ENCODE measurements at places on chromosomes 5 and 9.

DNA sequence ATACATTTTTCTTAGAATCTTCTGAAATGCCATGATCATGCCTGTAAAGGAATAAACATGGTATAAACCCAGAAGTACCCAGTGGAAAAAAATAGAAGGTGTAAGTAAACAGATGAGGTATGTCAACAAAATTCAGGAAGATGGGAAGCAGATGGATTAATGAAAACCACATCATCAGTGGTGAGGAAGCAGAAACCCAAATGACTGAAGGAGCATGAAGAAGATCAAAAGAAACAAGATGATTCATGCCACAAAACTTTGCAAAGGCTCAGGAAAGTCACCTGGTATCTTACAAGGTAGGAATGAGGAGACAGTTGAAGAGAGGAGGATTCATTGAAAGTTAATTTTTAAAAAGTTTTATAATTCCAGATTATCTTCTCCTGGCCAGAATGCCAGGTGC, 132.8 kb upstream of the PAPPA start:
- DNase-seq, result no peak

DNA sequence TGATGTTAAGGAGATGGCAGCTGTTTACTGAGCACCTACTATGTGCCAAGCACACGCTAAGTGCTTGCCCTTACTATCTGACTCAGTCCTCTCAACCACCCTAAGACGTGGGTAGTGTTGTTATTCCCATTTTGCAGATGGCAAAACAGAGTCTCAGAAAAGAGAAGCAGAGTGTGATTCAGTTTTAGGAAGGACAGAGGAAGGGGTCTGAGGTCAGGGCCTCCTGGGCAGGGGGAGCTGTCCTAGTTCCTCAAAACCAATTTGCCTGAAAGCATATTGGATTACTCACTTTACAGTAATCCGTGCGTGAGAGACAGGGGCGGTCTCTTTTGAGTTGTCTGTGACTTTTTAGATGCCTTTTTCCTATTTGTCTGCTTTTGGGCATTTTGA, 23.2 kb downstream of the DNM1 start:
- no peak for DNase-seq

GRCh38 chr5:118249386-118249785, 739.0 kb downstream of the DTWD2 start:
- DNase-seq, result no peak

GRCh38 chr9:90724880-90725279, 76.7 kb upstream of the SYK start:
- DNase-seq, result no peak

GRCh38 chr5:113361701-113362100, 73.1 kb downstream of the TSSK1B start:
- no peak for DNase-seq

GRCh38 chr9:112174965-112175795, at the start of gene SUSD1:
Gene SUSD1, minus strand, starts transcription at chr9:112175297. Its CDS starts 62 bp downstream, at chr9:112175235.
- no peak for DNase-seq

GRCh38 chr9:77945798-77946197, 85.8 kb downstream of the GNAQ start:
- DNase-seq, result no peak

- DNase-seq, result no peak
Measured at GRCh38 chr5:33162057-33162456, 278.7 kb upstream of the TARS1 start.

DNA sequence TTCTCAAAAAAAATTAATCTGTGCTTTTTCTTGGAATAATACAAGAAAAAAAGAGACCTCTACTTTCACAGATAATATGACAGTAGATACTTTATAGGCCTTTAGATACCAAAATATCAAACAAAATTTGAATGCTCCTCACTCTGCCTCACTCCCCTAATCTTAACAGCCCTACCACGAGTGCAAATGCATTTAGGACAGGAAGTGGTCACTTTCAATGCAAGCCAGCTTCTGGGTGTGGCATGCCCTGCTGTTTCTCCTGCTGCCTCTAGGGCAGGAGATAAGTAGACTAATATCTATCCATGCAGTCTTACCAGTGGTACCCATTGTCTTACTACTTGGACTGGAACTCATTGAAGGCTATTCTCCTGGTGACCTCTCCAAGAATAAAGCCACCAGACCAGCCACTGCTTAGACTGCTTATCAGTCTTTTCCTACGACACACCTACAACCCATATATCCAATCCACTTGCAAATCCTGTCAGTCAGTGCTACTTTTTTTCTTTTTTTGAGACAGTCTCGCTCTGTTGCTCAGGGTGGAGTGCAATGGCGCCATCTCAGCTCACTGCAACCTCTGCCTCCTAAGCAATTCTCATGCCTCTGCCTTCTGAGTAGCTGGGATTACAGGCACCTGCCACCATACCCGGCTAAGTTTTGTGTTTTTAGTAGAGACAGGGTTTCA, 23.0 kb downstream of the FRRS1L start:
- no peak for DNase-seq

DNA sequence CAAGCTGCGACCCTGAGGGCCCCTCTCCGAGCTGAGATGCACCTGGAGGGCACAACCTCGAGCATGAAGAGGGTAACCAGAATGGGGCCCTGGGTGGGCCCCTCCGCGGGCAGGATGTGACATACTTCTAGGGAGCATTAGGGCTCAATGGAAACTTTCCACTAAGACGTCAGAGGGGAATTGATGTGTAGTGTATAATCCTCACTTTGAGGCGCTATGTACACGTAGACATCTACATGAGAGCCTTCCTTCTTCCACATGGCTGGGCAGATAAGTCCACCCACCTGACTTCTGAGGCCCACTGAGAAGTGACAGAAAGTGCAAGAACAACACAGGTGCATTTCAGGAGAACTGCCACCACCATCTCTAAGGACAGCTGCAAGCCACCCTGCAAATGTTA, 61.0 kb downstream of the DAP start:
- DNase-seq, result no peak

DNA sequence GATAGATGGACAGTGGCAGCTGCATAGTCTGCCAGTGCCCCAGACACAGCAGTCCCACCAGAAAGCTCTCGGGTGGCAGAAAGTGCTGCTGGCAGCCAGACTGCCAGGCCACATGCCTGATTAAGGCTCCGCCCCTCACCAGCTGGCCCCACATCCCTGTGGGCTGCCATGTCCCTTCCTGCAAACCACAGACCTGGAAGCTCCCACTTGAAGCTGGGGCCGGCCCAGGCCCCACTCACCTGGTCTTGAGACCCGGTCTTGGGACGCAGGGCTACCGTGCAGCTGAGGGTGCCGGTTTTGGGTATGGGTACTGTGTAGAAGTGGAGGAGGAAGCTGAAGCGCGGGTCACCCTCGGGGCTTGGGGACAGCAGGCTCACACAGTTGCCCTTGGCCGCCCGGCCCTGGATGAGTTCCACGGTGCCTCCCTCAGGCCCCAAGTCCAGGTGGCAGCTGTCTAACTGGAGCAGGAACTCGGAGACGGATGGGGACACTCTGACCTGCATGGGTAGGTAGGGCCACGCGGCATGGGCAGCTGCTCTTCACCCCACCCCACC, 15.3 kb downstream of the FPGS start:
- DNase-seq, result no peak

GRCh38 chr5:56388229-56388985, 155.3 kb upstream of the ANKRD55 start:
- no peak for DNase-seq

GRCh38 chr9:69299315-69299714, 25.7 kb upstream of the ENTREP1 start:
- DNase-seq, result no peak
